ENCODE measurements at places on chromosomes 1 and 21.

GRCh38 chr1:190479516-190479915 lies 1.9 kb upstream of the BRINP3 start:
- peak; percentile 6 for DNase-seq

GRCh38 chr1:169945181-169945580 lies 51.5 kb upstream of the SCYL3 start:
- DNase-seq, result no peak

DNA sequence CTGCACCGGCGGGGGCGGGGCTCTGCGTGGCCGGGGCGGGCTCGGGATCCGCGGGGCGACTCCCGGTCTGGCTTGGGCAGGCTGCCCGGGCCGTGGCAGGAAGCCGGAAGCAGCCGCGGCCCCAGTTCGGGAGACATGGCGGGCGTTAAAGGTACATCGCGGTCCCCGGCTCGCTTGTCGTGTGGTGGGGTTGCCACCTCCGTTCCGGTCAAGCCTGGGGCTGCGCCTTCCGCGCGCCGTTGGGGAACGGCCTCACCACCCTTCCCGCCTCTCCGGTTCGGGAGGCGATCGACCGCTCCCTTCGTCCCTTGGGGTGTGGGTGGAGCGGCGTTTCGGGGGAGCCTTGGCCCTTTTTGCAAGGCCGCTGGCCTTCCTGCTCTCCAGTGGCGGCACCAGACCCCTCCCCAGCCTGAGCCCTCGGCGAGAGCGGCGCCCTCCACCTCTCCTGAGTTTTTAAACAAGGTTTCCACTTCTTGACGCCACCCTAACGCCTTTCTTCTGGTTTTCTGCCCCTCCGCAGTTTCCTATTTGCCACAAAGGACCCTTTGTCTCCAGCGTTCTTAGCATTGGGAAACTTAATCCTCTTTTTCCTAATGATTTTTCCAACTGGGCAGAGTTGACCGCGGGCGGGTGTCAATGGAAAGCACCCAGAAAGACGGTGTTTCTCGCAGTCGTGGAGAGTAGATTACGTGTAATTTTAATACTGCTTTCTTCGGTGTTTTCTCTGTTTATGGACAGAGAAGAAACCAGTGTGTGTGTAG lies at the start of the genes LEPR and LEPROT:
Gene LEPR (plus strand): TSS at position 79 of the 761 bp plus-strand sequence. CDS start 144,898 bp downstream, outside the sequence.
Gene LEPROT (plus strand): TSS at position 79 of the 761 bp plus-strand sequence. CDS start 57 bp downstream, at position 136.
- DNase-seq, result peak; percentile 62

DNA sequence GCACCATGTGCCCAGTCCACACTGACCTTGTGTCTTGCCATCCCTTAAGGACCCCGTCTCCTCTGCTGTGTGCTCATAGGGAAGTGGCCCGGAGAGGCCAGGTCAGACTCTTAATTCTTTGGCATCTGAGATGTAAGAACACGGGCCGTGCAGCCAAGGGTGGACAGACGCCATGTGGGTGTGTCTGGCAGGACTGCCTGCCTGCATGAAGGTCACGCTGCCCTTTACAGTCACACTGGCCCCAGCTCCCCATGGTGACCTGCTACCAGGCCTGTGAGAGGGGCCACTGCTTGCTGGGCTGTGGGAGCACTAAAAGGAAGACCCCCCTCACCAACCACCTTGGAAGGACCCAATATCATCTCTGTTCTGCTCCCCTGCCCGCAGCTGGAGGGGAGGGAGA lies 17.7 kb downstream of the DHRS3 start:
- DNase-seq, result no peak

- DNase-seq, result no peak
Measured at GRCh38 chr1:184409011-184409410, 22.2 kb downstream of the C1orf21 start.

GRCh38 chr1:92070892-92071291 lies 4.3 kb downstream of the SETSIP start:
- no peak for DNase-seq

DNA sequence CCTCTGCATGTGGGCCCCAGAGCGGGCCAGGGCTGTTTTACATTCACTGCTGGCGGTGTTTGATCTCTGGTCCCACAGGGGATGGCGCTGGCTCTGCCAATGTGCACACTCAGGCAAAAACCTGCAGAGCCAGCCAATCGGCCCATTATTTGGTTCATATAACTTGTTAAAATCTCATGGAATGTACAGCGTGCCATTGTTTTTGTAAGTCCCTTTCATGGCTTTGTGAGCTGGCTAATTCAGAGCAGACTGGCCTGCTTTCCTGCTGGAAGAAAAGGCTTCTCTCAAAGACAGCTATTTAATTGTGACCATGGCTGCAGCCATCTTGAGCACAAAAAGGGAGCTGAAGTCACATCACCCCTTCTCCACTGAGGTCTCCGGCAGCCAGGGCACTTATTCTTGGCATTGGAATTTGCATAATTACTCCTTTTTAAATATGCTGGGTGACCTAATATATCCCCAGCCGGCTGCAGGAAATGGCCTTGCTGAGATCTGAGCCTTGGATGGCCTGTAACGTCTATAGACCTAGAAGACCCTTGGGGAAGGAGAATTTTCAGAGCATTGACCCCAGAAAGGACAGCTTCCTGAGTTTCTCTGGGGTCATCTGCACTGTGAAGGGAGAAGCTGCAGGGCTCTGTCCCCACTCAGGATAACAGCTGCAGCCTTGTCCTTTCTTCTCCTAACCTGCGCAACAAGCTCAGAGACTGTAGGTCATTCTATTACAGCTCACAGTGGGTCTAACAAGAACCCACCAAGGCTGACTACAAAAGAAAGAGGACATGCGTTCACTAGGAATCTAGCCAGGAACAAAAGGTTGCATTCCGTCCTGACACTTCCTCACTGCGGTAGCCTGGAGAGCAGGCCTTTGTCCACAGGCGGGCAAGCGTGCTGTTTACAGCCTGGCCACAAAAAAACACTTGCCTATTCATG lies 45.8 kb downstream of the BCAR3 start:
- no peak for DNase-seq

DNA sequence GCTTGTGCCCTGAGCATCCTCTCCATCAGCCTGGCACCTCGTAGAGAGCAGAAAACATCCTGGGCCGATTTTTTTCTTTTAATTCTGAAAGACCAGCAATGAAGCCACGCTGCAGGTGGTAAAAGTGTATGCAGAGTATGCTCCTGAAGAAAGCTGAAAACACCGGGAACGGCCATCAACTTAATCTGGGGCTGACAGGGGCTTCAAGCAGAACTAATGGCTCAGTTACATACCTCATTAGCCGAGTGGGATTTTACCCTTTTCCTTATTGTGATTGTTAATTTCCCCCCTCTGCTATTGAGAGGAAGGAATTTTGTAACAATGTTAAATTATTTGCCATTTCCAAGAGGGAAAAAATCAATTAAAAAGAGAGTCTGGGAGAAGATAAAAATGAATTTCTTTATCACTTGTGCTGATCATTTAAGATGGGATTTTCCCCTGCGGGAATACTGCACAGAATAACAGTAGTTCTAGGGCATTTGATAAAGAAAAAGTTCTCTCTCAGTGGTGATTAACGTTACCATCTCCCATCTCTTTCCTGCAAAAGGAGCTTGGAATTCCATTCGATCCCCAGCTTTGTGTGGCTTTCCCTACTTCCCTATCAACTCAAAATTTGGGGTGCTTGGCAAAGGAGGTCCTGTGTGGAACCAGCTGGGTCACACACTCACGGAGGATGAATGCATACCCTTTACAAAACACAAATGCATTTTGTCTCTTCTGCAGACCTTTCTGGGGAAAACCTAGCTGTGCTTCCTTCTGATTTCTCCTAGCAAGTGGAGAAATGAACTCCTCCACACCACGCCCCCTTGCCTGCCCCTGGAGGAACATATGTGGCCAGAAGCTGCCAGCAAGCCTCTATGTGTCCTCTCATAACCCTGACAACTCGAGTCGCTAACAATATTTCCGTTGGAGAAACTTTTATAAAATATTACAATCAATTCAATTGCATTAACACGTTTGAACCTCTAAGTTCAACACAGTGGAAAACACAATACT lies 70.9 kb downstream of the RRAGC start:
- DNase-seq, result no peak

DNA sequence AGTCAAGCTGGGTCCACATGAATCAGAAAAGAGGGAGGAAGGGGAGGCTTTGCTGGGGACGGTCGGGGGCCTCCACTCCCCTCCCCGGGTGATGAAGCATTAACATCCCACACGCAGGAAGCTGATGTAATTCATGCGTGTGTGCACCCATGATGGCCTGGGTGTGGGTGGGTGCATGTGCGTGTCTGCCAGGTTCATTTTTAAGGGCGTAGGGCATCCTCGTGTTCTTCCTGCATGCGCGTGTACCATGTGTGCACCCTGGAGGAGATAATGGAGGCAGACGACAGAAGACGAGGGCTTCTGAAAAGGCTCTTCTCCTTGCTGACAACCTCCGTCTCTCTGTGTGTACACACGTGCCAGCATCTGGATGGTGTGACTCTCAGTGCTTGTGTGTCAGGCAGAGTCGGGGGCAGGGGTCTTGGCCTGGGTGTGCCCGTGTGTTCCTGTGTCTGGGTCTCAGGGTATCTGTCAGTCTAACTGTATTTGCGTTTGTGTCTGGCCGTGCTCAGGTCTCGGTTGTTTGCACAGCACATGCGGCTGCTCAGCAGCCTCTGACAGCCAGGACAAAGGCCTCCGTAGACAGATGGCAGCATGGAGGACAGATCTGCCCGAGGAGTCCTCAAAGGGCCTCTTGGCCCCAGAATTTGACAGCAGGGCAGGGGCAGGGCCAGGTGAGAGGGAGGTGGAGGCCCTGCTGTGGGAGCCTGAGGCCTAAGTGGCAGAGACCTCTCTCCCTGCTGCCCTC lies 2.4 kb downstream of the RAP1GAP start:
- no peak for DNase-seq

DNA sequence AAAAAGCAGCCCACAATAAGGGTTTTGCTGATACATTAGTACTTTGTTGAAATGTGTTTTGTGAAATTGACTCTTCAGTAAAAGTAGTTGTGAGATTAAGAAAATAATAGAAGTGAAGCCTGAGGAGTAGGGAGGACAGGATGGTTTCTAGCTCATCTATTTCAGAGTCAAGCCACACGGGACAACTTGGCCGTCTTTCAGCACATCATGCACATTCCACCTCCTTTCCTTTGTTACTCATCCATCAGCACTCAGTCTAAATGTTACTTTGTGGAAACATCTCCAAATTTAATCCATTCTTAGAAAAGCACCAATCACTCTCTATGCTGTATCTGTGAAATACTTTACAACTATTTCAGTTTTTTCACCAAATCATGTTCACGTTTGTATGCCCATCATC lies 223.3 kb downstream of the FGGY start:
- no peak for DNase-seq

DNA sequence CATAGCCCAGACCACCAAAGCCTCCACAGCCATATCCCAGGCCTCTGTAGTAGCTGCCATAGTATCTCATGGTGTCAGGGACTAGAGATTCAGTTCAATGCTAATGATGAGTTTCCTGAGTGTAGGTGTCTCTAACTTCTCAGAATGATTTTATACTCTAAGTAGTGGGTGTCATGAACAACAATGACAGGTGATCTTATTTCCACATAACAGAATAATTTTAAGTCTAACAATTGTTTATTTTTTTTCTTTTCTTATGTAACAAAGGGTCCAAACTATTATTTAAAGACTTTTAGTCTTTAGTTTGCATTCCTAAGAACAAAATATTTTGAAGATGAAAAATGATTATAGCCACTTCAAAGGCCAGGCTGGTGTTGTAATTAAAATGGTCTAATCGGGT lies at the start of gene KRTAP19-6:
Gene KRTAP19-6 (minus strand): TSS at position 101 of the 400 bp plus-strand sequence. CDS start 31 bp downstream, at position 70.
- no peak for DNase-seq

DNA sequence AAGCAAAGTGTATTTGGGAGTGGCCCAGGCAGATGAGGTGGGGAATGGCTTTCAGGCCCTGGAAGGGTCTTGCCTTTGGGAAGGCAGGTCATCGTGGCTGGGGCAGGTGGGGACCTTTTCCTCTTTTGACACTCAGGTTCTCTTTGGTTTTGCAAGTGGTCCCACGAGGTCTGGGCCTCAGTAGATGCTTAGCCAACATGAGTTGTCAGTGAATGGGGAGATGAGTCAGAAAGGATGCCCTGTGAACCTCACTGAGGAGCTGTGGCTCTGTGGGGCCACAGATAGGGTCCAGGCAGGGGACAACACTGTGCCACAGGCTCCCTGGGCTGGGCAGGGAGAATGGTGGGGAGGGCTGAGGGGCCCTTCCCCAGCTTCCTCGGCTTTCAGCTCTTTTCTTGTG lies 19.0 kb downstream of the ARHGEF10L start:
- DNase-seq, result no peak

GRCh38 chr1:1020415-1021009 lies 592 bp downstream of the AGRN start:
- DNase-seq, result peak; percentile 15

DNA sequence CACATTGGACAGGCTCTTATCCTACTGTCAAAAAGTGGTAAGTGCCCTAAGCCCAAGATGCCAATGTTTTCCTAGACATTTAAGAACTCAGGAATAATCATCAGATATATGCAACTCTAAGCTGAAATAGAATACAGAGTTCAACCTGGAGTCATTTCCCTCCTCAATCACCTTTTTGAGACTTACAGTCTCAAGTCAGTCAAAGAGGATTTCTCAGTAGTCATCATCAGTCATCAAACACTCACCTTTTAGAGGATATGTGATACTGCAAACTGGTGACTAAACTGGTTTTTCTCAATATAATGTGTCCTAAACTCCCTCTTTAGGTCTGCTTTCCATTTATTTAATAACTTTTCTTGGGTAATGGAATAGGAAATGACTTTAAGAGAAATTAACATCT lies 145.3 kb upstream of the ADAMTS5 start:
- DNase-seq, result no peak
